ENCODE measurements at places on chromosomes 1 and 21.

DNA sequence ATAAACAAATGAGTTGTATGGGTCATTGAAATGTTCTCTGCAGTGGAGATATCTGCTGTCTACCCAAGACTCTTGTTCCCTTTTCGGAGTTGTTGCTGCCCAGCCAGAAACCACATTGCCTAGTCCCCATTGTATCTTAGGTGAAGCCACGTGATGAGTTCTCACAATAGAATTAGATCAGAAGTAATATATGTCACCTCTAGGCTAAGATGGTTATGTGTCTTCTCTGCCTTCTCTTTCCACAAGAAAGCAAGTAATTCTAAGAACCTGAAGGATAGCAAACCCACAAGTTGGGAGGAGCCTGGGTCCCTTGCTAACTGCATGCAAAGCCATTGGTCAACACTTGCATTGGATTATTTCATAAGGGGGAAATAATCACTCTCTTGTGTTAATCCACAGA, 76.6 kb downstream of the ADCY10 start:
- DNase-seq: no peak

DNA sequence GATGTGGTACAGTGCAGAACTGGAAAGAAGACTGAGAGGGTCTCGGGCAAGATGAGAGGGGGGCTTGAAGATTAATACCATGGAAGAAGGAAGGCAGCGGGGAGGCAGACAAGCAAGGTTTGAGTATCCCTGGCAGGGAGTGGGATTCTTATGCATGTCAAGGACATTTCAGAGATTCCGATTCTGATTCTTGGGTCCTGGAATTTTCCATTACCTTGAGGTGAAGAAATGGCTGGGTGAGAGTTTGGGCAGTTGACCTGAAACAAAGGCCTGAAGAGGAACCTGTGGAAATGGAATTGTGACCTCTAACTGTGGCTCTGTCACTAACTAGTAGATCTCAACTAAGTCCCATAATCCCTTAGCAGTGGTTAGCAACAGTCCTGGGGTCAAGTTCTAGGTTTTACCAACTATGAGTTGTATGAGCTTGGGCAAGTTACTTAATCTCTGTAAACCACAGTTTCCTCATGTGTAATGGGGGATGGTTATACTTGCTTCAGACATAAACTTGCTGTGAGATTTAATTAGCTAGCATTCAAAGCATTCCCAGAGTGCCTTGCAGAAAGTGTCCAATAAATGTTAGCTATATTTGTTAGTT, 8.6 kb upstream of the ACTN2 start:
- DNase-seq: no peak

DNA sequence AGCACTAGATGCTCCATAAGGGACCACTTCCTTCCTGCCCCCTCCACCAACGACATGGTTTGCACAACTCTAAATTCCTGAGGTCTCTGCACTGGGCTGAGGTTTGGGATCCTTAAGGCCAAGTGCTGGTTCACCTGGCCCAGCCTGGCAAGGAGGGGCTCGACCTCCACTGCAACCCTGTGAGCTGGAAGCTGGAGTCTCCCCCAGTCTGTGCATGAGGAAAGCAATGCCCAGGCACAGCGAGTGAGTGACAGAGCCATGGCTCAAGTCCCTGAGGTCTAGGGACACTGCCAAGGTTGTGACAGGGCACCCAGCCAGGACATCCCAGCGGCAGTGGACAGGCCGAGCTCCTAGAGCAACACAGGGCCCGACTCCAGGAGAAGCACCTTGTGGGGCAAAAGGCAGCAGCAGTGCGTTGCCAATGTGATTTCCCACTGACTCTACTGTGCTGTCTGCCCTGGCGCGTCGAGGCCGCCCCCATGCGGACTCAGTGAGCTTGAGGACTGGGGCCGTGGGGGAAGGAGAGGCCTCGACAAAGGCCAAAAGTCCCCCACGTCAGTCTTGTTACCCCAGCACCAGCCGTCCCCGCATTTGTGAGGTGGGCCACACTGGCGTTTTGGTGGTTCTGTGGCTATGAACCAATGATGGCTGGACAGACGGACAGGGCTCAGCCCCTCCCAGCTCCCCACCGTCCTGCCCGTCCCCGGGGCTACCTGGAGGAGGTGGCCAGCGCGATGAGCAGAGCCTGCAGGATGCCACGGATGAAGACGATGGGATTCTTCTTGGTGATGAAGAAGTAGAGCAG, 30.0 kb downstream of the PODN start:
- DNase-seq: no peak

GRCh38 chr1:64983110-64983509, 16.8 kb upstream of the JAK1 start:
- no peak for DNase-seq

- no peak for DNase-seq
Observed at GRCh38 chr1:157084720-157085119, 14.9 kb downstream of the ETV3L start.

DNA sequence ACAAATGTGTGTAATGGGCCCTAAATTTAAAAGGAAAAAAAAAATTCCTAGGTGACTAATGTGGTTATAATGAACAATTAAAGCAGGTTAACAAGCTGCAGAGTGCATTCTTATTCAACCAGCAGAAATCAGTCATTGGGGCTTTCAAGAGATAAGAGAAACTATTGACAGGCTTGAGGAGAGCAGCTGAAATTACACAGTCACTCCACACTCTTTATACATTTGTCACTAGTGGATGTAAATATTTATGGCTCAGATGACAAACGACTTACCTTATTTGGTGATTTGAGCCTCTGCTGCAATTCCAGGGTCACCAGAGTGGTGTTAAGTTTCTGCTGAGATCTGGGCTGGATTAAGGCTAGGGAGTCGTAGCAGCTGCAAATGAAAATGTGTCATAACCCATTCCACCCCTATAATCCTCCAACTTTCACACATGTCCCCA, 896.3 kb downstream of the TTLL7 start:
- DNase-seq: no peak

DNA sequence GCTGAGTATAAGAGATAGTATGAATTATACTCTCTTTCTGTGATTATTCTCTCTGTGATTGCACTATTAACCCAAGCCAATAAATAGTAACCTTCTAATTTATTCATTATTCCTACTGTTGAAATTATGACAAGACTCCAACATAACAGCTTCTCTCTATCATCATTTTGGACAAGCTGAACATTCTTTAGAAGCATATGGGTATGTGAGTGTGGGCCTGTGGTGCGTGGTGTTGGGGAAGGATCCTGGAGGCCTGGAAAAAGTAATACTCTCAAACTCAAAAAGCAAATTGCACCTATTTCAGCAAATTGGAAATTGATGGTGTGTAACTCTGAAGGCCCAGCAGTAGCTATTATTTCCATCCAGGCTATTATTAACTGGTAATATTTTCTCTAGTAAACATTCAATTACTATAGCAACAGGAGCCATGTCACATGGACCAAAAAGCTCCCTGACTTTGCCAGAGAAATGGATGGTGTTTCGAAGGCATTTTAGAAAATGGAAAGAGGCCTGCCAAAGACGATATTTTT, 502.8 kb downstream of the LTN1 start:
- DNase-seq: no peak

GRCh38 chr1:239700667-239701066, 314.3 kb downstream of the CHRM3 start:
- no peak for DNase-seq

DNA sequence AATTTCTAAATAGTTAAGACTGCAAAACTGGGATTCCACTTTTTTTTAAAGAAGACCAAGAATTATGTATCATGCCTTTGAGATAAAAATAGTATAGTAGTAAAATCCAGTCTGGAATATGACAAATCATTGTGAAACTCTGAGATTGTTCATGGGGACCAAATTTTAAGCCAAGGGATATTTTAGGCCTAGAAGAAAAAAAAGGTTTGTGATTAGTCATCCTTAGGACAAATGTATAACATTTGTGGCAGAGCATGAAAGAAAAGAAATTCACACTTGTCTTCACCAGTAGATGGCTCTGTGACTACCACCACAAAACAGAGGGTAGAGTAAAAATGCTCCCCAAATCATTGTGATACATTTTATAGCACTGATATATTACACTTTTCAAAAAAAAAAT, 226.1 kb downstream of the KCTD3 start:
- DNase-seq: no peak

DNA sequence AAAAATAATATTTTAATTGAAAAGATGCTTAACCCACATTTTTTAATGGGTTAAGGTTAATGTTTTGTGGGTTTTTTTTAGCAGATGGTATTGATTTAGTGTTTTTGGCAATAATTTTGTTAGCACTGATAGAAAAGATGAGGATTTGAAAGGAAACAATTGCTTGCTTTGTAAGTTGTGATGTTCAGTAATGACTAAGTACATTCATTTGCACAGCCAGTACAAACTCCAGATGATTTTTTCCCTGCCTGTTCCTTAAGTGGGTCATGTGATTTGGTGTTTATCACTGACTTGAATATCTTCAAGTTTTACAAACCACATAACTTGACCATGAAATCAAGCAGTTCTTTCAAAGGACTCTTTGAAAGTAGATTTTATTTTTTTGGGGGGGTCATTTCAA, 15.0 kb downstream of the DISP1 start:
- DNase-seq: no peak

GRCh38 chr1:177732178-177732577, 237.7 kb downstream of the SEC16B start:
- no peak for DNase-seq

GRCh38 chr1:41868241-41868998, 50.3 kb downstream of the HIVEP3 start:
- no peak for DNase-seq

DNA sequence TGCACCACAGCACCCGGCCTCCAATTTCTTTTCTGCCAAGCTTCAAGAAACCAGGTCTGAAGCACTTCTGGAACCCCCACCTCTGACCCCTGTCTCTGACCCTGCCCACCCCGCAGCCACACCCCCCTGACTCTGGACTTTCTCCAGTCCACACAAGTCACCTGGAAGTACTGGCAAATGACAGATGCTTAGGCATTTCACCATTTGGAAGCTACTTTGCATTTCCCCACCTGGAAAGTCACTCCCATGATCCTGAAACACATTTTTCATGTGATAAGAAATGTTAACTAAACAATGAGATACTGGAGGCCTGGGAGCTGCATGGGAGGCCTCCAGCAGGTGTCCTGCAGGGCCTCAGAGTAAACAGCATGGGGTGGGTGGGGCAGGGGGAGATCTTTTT, 45.7 kb downstream of the NTPCR start:
- no peak for DNase-seq

DNA sequence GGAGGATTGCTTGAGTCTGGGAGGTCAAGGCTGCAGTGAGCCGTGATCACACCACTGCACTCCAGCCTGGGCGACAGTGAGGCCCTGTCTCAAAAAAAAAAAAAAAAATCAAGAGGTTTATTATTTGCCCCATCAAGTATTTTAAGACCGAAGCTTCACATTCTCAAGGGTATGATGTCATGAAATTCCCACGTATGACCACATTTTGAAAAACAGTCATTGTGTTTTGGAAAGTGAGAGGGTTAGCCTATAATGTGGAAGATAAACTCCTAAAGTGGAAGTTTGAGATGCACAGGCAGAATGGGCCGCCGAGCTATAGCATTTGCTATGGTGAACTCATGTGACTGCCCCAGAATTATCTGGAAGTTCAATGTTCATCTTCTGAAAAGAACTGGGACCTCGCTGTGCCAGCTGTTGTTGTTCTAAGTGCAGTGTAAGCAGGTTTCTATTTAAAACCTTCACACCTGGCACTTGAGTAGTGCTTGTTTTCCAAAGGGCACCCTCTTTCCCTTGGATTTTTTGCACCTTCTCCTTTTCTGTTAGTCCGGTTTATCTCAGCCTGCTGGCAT, 96.9 kb upstream of the SLC25A33 start:
- no peak for DNase-seq

GRCh38 chr1:103220631-103221041, 112.3 kb upstream of the COL11A1 start:
- DNase-seq: no peak

GRCh38 chr1:93659822-93660503, 21.7 kb downstream of the BCAR3 start:
- DNase-seq: no peak

DNA sequence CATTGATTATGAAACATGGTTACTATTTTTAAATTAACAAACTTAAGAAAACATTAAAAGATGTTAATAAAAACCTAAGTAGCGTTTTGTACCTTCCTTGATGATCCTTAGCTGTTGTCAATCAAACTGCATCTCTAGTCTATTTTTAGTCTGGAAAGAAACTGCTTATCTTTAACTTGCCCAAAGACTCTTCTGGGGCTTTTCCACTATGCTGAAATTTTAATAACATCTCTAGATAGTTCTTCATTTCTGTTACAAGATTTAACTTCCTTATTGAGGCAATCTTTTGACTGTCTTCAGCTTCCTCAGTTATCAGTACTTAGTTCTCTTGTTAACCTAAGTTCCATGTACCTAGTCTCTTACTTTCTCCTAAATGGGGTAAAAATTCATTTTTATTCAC, 135.9 kb upstream of the HMCN1 start:
- DNase-seq: no peak

DNA sequence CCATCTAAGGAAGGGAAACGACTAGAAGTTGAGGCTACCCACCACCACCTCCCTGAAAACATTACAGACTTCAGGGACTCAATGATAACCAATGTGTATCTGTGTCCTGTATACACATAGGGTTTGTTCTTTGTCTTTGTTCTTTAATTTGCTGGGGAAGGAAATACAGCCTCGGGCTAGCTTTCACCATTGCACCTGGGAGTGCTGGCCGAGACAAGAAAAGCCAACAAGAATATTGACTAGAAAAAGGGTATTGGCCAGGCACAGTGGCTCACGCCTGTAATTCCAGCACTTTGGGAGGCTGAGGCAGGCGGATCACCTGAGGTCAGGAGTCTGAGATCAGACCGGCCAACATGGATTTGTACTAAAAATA, 50.4 kb downstream of the MDM4 start:
- DNase-seq: no peak

DNA sequence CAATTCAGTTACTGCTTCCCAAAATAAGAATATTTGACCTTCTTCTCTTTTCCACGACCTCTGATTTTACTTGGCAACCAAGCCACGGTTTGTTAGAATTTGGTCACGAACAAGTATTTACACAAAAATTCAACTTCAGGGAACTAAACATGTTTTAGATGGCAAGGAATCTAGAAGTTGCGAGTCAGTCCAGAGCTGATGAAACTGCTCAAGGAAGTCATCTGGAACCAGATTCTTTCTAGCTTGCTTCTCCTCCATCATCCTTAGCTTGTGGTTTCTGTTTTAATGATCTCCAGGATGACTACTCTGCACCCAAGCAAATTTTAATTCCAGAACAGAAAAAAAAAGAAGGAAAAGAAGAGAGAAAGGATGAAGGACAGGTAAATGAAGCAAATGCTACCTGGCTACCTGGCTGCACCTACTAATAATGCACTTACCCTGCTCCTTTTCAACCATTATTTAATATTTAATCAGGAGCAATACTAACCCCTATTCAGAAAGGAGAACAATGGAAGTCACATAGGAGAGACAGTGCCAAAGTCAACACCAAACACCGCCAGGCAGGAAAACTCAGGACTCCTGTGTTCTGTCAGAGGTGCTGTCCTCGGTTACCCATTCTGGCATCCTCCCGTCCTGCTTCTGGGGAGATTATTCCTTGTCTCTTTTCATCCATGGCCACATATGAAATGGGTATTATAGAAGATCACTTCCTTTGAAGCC, 54.2 kb upstream of the RGS7 start:
- DNase-seq: no peak
